ENCODE measurements at places on chromosomes 6 and 20. TPM values are rescaled to one million over a fixed set of nuclear protein-coding genes. Genes with fewer than 3 reads are reported as not detected.

The GHRH gene
- total RNA-seq, result not detected

GRCh38 chr20:54431156-54431944 is 44.0 kb upstream of the DOK5 start:
- no peak overlapping the region for H3K4me3 ChIP-seq
- no peaks in the 10 kb centered on the region for H3K27me3 ChIP-seq
- H3K27ac ChIP-seq, result no peak overlapping the region
- DNase-seq, result no peak

- H3K36me3 ChIP-seq, result peaks cover 11% of the 10 kb centered on the region
- no peak for DNase-seq
- H3K27ac ChIP-seq, result no peak overlapping the region
- no peak overlapping the region for H3K4me3 ChIP-seq
These were observed 445.0 kb downstream of the UTRN start for GRCh38 chr6:144730088-144730645.

DNA sequence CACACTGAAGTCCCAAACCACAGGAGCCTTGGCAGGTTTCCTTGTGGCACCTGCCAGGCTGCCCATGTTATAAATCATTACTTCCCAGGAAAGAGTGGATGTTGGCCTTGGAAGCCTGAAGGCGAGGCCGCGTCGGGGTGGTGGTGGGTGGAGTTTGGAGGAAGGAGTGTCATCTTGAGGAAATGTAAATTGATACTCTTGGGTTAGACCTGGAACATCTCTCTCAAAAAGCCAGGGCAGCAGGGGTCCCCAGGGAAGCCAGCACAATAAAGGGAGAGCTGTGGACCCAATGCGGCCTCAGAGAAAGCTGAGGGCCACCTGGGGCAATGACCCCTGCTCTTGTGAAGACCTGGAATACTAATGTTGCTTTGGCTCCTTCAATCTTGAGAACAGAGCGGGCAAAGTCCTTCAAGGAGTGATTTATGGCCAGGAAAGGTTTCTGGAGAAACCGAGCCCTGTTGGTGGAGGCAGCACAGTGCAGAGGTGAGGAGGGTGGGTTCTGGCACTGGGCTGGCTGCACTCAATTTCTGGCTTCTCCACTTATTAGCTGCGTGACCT is 26.3 kb upstream of the TRAF3IP2 start:
- no peaks in the 10 kb centered on the region for H3K27me3 ChIP-seq
- H3K4me3 ChIP-seq, result no peak overlapping the region
- H3K4me1 ChIP-seq, result peaks cover 14% of the 10 kb centered on the region
- no peak for DNase-seq
- H3K36me3 ChIP-seq, result no peaks in the 10 kb centered on the region
- no peak overlapping the region for H3K27ac ChIP-seq

GRCh38 chr20:6135347-6135746 is 12.5 kb upstream of the FERMT1 start:
- no peak overlapping the region for H3K27ac ChIP-seq
- no peak for DNase-seq
- no peaks in the 10 kb centered on the region for H3K4me1 ChIP-seq
- H3K4me3 ChIP-seq, result no peak overlapping the region
- no peaks in the 10 kb centered on the region for H3K27me3 ChIP-seq

DNA sequence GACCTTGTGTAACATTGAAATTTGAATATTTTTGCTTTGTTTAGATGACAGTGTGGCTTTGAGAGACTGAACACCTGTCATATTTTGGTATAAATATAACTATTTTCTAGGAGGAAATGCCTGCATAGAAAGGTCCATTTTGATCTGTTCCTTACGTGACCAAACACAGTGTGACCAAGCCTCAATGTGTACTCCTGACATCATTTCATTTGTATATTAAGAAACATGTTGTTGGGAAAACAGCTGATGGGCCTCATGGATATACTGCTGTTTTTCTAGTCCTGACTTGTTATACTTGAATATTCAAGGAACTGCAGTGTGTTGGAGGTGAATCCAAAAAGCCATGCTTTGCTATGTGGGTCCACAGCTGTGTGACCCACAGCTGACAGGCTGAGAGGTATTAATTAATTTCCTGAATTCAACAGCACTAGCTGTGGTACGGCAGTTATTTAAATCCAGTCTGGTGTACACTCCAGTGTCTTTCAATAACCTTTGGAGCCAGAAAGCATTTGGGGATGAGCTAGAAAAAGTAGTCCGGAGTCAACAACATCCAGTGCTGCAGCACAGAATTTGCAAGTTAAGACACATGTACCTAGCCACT is 18.9 kb downstream of the NCOA7 start:
- H3K36me3 ChIP-seq, result no peaks in the 10 kb centered on the region
- H3K4me1 ChIP-seq, result peaks cover 5% of the 10 kb centered on the region
- H3K27ac ChIP-seq, result no peak overlapping the region

- no peak overlapping the region for H3K27ac ChIP-seq
- DNase-seq, result peak; percentile 18
- H3K27me3 ChIP-seq, result no peaks in the 10 kb centered on the region
- H3K4me1 ChIP-seq, result no peaks in the 10 kb centered on the region
- H3K4me3 ChIP-seq, result no peak overlapping the region
These were observed 116.5 kb upstream of the LAMP5 start for GRCh38 chr20:9397928-9398327.

DNA sequence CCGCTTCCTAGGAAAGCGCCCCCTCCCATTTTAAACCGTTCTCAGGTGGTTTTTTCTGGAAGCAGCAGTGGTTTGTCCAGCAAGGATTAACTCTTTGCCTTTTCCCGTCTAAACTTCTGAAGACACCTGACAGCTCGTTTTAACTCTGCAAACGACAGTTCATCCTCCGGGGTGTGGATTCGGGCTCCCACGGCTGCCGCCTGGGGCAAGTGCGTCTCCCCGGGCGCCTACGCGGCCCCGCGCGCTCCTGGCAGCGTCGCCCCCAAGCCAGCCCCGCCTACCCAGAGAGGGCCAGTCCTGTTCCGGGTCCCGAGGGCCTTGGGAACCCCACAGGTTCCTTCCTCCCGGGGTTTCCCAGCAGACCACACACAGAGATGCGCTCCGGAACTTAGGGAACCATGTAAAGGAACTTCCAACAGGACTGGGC is 54.4 kb downstream of the PRR18 start:
- H3K4me3 ChIP-seq, result peak overlapping the region; percentile 41
- DNase-seq, result no peak
- H3K27me3 ChIP-seq, result peaks cover 23% of the 10 kb centered on the region

All from gastrocnemius medialis (tissue), 4 donors.